ENCODE measurements at places on chromosomes 3 and 15.

DNA sequence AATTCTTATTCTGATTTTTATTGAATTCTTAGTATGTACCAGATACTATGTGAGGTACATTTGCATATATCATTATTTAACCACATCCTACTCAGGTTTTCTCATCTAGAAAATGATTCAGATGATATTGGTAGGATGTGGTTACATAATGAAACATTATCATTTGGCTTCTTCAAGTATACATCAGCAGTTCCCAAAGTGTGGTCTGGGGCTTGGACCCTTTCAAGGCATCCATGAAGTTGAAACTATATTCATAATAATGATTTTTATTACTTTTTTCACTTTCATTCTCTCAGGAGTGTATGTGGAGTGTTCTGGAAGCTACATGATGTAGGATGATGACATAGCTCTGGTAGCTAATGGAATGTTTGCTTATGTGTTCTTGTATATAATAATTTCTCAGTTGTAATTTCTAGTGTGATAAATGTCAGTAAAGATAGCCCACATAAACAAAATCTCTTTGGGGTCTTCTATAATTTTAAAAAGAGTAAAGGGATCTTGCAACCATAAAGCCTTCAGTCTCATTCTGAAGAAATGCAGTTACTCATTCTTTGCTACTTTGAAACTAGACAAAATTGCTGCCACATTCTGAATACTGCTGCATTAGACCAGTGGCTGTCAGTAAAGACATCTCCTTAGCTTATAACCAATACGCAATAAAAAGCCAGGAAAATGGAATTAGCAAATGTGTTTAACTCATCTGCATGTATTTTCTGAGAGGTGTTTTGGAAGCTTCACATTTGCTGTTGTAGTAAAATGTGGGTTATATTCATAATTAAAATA is 95.8 kb downstream of the PPARG start:
- no peak for DNase-seq

DNA sequence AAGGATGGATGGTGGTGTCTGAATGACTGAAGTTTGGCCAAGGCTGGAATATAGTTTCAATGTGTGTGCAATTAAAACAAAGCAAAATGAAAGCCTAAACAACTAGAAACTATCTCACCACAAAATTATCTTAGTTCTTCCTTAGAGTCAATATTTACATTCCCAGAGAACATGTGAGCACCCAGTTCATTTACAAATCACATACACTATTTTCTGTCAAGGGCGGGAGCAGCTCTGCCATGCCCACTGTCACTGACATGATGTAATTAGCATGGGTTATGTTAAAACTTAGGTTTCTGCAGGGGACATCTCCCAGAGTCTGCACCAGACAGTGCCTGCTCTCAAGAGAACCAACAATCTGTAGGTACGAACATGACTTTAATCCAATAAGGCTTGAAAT is 65.0 kb downstream of the PDZRN3 start:
- no peak for DNase-seq

DNA sequence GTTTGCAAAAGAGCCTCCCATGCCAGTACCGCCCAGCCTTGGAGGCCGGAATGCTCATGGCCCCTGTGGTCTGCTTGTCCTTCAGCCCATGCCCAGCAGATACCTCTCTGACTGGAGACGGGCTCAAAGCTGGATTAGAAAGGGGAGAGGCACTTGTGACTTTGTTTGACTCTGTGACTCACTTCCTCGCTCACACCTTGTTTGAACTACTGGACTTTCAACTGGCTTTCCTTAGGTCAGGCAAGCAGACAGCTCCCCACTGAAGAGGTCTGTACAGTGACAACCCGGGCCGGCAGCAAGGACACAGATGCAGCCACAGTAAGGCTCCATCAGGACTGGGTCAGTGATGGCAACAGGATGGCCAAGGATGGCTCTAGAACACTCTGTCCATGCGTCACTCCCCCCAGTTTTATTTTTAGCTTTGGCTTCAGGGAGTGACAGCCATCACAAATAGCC is 98.6 kb upstream of the ABHD17C start:
- DNase-seq = no peak

- DNase-seq = no peak
Measured at GRCh38 chr3:151112731-151113130, 27.3 kb downstream of the MED12L start.

DNA sequence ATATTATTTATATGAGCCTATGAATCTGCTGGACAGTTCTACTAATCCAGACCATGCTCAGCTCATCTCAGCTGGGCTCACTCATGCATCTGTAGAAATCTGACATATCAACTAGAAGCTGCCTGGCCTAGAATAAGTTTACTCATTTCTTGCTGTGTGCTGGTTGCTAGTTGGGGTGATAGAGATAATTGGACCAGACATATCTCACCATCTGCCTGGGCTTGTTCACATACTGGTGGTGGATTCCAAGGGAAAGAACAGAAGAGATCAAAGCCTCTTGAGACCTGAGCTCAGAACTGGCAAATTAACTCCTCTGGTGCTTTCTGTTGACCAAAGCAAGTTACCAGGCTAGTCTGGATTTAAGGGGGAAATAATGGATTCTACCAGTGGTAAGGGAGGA is 109.1 kb downstream of the NSUN3 start:
- DNase-seq = no peak

DNA sequence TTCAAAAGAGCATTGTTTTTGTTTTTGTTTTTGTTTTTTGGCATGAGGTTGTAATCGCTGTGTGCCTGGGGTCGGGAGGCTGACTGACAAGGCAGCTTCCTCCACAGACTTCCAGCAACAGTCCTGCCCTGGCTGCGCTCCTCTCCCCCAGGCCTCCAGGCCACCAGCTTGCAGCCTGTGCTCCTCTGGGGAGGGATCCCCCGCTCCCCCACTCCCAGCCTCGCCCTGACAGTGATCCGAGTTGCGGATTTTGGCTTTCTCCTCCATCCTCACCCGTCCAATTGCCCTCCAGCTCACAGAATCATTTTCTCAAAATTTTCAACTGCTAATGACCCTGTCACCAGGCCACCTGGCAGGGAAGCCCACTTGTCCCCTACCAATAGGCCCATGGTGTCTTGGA is 36.5 kb upstream of the PCSK6 start:
- no peak for DNase-seq

- no peak for DNase-seq
Measured at GRCh38 chr3:176286476-176287085, 910.7 kb downstream of the TBL1XR1 start.

- no peak for DNase-seq
Measured at GRCh38 chr3:29344935-29345334, 64.1 kb downstream of the RBMS3 start.

DNA sequence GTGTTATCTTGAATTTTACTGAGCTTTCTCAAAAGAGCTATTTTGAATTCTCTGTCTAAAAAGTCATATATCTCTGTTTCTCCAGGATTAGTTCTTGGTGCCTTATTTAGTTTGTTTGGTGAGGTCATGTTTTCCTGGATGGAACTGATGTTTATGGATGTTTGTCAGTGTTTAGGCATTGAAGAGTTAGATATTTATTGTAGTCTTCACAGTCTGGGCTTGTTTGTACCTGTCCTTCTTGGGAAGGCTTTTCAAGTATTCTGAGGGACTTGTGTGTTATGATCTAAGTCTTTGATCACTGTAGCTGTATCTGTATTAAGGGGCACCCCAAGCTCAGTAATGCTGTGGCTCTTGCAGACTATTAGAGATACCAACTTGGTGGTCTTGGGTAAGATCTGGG is 10.6 kb upstream of the RAD51 start:
- DNase-seq = no peak

DNA sequence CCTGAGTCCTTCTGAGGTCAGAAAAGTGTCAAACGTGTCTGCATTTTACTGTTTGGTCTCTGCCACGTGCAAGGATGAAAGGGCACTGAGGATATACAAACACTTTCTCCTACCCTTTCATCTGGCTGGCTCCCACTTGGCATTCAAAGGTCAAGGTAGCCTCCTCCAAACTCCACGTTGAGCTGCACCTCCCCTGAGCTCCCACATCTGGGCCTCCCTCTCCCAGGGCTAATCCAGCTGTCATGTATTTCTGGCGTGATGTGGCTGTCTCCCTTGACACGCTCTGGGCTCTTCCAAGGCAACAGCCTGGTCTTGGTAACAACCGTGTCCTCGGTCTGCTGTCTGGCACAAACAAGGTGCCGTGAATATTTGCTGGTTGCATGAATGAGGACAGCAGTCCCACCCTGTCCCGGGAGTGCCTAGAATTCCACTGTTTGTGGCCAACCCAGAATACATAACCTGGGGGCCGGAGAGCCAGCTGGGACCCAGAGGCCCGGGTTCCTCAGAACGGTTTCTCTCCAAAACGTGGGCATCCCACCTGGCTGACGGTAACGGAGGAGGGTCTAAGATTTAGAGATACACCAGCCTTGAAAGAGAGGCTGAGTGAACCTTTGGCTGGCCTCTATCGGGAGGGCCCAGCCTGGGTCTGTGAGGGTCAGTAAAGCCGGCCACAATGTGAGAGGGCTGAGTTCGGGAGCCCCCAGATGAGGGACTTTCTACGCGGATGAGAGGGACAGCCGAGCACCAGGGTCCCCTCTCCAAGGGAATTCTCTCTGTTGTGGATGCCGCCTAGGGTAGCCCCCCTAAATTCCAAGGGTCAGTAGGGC is 767 bp downstream of the GLT8D1 start:
- no peak for DNase-seq

- no peak for DNase-seq
Measured at GRCh38 chr3:160885791-160886286, 129.8 kb downstream of the PPM1L start.

- no peak for DNase-seq
Measured at GRCh38 chr3:56610669-56611335, 53.8 kb downstream of the CCDC66 start.

- no peak for DNase-seq
Measured at GRCh38 chr3:197003461-197004385, 25.9 kb downstream of the MELTF start.

DNA sequence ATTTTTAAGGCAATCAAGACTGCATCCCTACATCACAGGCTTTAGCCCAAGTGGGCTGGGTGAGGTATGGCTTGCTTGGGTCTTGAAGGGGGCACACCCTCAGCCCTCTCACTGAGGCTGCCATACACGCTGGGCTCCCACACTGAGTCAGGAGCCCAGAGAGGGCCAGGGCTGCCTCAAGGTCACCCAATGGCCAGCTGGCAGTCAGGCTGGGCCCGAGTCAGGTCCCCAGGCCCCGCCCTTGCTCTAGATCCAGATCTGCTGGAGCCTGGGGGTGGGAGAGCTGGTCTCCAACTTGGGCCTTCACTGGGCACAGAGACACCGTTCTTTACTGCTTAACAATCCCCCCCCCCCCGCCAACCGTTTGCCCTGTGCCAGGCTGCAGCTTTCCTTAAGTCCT is 88.1 kb downstream of the IQSEC1 start:
- DNase-seq = no peak

DNA sequence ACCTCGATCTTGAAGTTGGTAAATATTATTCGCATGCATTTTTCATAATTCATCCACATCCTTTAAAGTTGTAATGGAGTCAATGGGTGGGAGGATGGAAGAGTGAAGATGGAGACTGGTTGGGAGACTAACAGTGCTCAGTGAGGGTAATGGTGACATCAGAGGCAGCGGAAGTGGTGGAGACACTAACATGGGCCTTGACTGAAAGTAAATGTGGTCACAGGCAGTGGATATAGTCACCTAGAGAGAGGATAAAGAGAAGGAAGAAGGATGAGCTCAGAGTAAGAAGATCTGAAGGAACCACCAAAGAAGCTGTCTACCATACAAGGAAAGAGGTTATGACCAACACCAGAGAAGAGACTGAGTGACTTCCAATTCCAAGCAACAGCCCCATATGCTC is 281.6 kb upstream of the STT3B start:
- DNase-seq = no peak

- no peak for DNase-seq
Measured at GRCh38 chr3:40312661-40313226, 3.2 kb downstream of the EIF1B start.

DNA sequence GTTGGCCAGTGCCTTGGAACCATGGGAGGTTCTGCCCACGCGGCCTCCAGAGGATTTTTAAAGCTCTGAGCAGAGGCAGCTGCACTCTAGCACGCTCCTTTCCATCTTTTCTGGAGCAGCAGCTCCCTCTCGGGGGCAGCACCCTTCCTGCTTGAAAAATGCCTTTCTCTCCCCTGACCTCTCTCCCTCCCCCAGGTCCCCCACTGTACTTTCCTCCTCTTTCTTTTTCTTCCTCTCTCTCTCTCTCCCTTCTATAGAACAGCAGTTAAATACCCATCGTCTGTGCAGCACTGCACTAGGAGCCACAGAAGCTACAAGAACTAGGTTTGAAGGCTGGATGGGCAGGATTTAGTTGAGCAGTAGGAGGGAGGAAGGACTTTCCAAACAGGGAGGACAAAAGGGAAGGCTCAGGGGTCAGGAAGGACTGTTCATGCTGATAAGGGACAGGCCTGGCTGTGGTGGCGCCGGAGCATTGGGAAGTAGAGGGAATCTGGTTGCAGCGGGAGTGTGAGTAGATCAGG is 4.4 kb downstream of the ALPK3 start:
- DNase-seq = no peak

DNA sequence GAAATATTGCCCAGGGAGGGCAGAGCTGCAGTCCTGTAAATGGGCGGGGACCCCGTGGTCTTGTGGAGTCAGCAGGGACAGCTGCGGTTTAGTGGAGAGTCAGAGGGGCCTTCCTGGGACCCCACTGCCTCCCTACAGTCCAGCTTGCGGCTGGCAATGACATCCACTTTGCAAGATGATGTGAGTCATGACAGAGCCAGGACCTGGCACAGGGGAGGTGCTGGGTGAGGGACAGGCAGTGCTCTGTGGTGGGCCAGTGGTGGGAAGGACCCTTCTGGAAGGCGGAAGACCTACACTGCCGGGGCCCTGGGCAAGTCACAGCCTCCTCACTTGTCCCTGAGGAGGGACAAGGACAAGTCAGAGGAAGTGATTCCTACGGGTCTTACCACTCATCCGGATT is 17.8 kb downstream of the APBA2 start:
- no peak for DNase-seq

GRCh38 chr15:38961931-38962330 is 397.3 kb upstream of the RASGRP1 start:
- DNase-seq = no peak

- no peak for DNase-seq
Measured at GRCh38 chr3:10746001-10746400, 70.0 kb upstream of the SLC6A11 start.

DNA sequence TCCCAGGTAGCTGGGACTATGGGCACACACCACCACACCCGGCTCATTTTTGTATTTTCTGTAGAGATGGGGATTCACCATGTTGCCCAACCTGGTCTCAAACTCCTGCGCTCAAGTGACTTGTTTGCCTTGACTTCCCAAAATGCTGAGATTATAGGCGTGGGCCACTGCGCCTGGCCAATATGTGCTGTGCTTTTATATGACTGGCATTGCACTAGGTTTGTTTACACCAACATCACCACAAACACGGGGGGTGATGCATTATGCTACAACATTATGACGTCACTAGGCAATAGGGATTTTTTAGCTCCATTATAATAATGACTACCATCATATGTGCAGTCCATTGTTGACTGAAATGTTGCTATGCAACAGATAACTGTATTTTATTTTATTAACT is 6.9 kb downstream of the APH1B start:
- DNase-seq = no peak

- DNase-seq = no peak
Measured at GRCh38 chr3:78368636-78369345, 1328.9 kb downstream of the ROBO2 start.
